ENCODE measurements at places on chromosomes 6 and 20.

- peak; percentile 13 for DNase-seq
These were observed 81.2 kb downstream of the ASXL1 start for GRCh38 chr20:32439132-32439829.

DNA sequence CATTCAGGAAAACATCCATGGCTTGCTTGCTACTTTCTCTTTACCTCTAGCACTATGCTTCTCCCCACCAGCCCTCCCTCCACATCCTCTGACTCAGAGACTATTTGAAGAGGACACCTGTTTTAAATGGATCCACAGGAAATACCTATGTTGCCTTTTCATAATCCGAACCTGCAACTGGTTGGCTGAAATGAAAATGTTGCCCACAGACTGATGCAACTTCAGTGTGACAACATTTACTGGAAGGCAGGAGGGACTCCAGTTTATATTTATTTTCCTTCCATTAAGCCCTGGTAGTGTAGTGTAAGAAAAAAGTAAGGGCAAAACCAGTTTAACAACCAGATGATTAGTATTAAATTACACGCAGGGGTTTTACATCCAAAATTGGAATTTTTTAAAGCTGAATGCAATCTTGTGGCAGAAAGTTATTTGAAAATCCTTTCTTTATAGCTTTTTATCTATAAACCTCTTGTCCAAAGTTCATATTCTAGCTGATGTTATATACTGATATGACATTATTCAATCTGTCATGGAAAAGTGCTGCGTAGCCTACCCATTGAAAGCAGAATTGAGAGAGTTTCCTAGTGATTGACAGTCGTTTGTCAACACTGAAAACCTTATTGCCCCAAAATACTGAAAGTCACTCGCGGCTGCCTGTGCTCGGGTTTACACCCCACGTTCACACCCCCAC lies 881 bp upstream of the AIG1 start:
- DNase-seq = no peak

- DNase-seq = no peak
These were observed 8.2 kb upstream of the CAPN11 start for GRCh38 chr6:44150317-44150917.

DNA sequence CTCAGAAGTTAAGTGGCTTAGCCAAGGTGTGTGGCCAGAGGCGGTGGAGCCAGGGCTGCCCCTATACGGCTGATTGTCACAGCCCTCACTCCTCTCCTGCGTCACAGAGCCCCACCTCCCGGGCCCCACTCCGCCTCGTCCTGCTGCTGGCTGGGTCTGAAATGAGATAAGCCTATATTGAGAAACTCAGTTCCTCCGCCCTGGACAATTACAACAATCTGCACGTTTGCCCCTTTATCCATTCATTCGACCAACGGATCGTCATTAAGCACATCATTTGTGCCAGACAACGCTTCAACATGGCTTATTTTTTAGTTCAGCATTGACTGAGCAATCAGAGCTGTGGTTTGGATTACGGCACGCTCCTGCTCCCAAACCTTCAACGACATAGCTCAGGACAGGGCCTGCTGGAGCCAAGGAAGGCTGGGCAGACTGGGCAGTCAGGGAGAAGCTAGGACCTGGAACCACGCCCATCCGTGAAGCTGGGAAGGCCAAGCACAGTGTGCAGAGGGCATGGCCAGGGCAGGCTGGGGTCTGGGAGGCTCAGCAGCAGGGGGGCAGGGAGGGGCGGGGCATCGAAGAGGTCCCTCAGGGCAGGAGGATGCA lies 16.6 kb upstream of the EZR start:
- no peak for DNase-seq

- no peak for DNase-seq
These were observed 24.9 kb downstream of the RNASET2 start for GRCh38 chr6:166931426-166931970.

DNA sequence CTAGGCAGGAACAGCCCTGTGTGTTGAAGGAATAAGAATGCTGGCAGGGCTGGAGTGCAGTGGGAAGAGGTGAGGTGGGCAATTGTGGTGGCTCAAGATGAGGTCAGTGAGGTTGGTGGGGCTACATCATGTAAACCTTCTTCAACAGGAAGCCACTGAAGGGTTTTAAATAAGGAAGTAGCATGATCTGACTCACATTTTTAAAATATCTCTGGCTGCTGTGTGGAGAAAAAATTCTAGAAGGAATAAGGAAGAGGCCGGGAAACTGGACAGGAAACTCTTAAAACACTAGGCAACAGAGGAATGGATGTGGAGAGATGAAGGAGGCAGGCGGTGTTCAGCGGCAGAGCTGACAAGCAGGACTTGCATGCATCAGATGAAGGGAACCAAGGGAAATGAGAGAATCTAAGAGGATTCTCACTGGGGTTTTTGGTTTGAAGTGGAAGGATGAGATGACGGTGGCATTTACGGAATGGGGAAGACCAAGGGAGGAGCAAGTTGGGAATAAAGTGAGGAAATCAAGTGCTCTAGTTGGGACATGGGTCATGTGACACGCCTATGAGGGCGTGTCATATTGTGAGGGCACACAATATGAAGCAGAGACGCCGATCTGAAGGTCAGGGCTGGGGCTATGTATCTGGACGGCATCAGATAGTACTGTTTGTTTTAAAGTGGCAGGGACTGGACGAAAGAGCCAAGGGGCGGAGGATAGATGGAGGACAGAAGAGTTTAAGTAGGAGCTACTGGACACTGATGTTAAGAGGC lies 18.2 kb downstream of the TMEM242 start:
- no peak for DNase-seq

GRCh38 chr20:25372584-25373336 lies 17.9 kb downstream of the ABHD12 start:
- no peak for DNase-seq

- DNase-seq = no peak
These were observed 52.3 kb downstream of the HBS1L start for GRCh38 chr6:135002229-135002844.

GRCh38 chr6:35028781-35029769 lies 112.1 kb downstream of the TCP11 start:
- DNase-seq = no peak

DNA sequence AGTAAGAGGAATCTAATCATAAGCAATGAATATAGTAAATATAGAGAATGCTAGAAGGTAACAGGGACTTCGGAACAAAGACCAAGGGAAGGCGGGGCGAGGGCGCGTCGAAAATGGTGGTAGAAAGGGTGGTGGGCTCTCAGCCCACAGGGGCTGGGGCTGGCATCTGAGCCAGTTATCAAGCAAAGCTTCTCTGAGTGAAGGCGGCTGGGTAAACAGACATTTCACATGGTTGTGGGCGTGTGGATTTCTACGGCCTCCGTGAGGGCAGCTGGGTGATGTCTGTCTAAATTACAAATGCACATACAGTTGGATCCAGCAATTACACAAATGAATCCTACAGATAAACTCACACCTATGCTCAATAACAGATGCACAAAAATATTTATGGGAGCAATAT lies 56.6 kb downstream of the TOX2 start:
- DNase-seq = no peak

DNA sequence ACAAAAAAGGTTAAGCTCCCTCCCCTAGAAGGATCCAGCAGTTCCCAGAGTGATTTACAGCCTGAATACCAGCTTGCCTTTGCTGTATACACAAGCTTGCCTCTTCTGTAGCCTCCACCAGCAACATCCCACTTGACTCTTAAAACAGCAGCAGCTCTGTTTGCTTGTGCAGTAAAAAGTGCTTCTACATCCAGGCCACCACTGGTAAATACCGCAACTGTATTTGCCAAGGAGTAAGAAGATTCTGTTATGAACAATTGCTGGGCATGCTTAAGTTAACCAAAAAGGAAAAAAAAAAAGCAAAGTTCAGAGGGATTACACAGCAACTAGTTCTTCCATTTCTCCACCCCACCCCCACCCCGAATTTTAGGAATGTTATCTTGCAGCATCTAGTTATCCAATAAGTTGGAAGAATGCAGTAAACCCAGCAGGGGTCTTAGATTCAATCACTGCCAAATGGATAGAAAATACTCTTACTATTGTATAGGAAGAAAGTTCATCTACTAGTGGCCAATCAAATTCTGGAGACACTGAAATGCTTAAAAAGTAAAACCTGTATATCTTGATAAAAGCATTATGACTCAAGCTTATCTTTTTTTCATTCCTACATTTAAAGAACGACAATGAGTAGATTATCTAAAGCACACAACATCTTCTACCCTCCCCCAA lies 4.8 kb downstream of the SALL4 start:
- no peak for DNase-seq

All from breast epithelium (tissue), 4 donors.